ENCODE measurements at places on chromosomes 2 and 18. TPM values are rescaled to one million over a fixed set of nuclear protein-coding genes. Genes with fewer than 3 reads are reported as not detected.

GRCh38 chr2:147603447-147603846, 241.4 kb upstream of the ACVR2A start:
- no peak overlapping the region for H3K27ac ChIP-seq
- no peak for DNase-seq
- no peaks in the 10 kb centered on the region for H3K36me3 ChIP-seq
- H3K4me3 ChIP-seq, result no peak overlapping the region
- H3K4me1 ChIP-seq, result no peaks in the 10 kb centered on the region

The PLGLB1 gene
- total RNA-seq, result 1.1 TPM

The APCDD1 gene
- total RNA-seq, result 3.1 TPM

DNA sequence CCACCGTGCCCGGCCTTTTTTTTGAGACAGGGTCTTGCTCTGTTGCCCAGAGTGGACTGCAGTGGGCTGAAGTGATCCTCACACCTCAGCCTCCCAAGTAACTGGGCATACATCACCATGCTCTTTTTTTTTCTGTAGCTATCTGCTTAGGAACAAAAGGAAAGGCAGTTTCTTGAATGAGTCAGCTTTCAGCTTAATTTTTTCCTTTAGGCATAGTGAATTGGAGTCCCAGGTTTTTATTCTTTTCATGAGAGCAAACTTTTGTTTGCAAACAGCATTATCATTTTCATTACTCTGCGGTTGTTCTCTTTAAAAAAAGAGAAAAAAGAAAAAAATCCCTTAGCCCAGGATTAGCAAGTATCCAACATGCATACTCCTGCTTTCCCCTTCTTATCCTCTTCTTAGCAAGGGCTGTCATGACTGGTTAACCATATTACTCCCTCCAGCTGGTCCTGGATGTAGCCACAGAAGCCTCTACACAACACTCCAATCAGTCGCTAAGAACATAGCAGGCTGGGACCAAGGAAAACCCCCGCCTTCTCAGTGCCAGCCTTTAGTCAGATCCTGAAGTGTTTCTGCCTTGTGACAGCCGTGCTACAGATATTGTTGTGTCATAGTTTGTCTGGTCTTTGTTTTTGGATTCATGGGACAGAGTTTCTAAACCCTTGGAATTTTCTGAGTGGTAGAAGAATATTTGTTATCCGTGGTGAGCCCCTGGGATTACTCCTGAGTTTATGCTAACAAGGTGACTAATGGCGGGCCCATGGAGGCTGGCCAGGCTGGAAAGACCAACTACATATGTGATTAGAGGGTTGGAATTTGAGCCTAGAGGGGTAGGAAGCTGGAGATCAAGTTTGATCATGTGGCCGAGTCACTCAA, 23.3 kb upstream of the ST3GAL5 start:
- no peak overlapping the region for H3K27ac ChIP-seq
- no peak for DNase-seq
- no peaks in the 10 kb centered on the region for H3K4me1 ChIP-seq
- H3K36me3 ChIP-seq, result peaks cover 6% of the 10 kb centered on the region

The CRYGD gene
- total RNA-seq, result not detected

The SCRN3 gene
- total RNA-seq, result 21.1 TPM

GRCh38 chr2:19362755-19363473, 4.5 kb upstream of the OSR1 start:
- peak overlapping the region; percentile 86 for H3K4me3 ChIP-seq
- peaks cover 21% of the 10 kb centered on the region for H3K4me1 ChIP-seq
- H3K36me3 ChIP-seq, result no peaks in the 10 kb centered on the region

The TMEM247 gene
- not detected for total RNA-seq

The MTX2 gene
- 19.5 TPM for total RNA-seq

The FIGN gene
- total RNA-seq, result 14.0 TPM

The LBX2 gene
- total RNA-seq, result not detected

The BOLL gene
- not detected for total RNA-seq

The UNC80 gene
- 0.05 TPM for total RNA-seq

GRCh38 chr2:126876631-126877030, 22.1 kb upstream of the TEX51 start:
- no peaks in the 10 kb centered on the region for H3K4me1 ChIP-seq
- no peak for DNase-seq
- H3K27me3 ChIP-seq, result no peaks in the 10 kb centered on the region
- H3K27ac ChIP-seq, result no peak overlapping the region
- H3K36me3 ChIP-seq, result peaks cover 3% of the 10 kb centered on the region

The CCDC150 gene
- 12.4 TPM for total RNA-seq

The IMPA2 gene
- total RNA-seq, result 24.1 TPM

The KCNE4 gene
- 0.46 TPM for total RNA-seq

- H3K27me3 ChIP-seq, result no peaks in the 10 kb centered on the region
- no peaks in the 10 kb centered on the region for H3K36me3 ChIP-seq
- H3K27ac ChIP-seq, result no peak overlapping the region
Measured at GRCh38 chr2:11998218-11998617, 251.8 kb downstream of the LPIN1 start.

- no peaks in the 10 kb centered on the region for H3K27me3 ChIP-seq
- H3K36me3 ChIP-seq, result no peaks in the 10 kb centered on the region
- H3K27ac ChIP-seq, result no peak overlapping the region
- H3K4me3 ChIP-seq, result no peak overlapping the region
Measured at GRCh38 chr2:16156411-16156810, 216.1 kb downstream of the MYCN start.

The IHH gene
- not detected for total RNA-seq

DNA sequence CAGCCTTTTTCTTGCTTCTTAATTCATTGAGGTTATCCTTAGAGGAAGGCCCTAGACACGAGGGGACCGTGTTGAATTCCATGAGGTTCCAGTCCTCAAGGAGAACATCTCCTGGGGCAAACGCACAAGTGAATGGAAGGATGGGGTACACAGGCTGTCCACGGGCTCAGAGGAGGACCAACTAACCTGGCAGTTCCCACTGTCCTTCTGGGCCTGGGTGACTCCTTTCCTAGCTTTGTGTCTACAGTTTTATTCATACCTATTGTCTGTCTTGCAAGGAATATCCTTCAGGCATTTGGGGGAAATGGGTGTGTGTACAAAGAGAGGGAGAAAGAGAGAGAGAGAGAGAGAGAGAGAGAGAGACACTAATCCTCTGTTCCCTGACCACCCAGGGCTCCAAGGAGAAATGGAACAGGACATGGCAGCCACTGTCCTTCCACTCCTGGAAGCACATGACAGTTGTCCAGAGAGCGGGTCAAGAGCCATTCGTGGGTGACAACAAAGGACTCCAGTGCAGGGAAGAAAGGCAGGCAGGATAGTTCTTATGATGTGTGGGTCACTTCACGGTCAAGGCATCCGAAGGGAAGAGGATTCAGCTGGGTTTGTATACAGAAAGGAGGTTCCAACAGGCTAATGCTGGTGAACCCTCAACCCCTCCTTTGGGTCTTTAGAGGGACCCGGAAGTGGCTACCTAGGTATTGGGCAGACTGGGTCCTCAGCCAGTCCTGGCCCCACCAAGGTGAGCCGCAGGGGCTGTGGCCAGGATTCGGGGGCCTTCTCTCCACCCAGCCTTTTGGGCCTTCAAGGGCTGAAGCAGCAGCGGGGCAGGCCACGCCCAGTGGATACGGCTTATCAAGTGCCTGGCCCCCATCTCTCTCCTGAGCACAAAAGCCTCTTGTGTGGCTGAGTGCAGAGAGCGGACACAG, 150.6 kb downstream of the MYCN start:
- no peak overlapping the region for H3K4me3 ChIP-seq
- DNase-seq, result no peak
- peaks cover 8% of the 10 kb centered on the region for H3K27me3 ChIP-seq
- no peaks in the 10 kb centered on the region for H3K36me3 ChIP-seq
- no peak overlapping the region for H3K27ac ChIP-seq
- H3K4me1 ChIP-seq, result peaks cover 3% of the 10 kb centered on the region

DNA sequence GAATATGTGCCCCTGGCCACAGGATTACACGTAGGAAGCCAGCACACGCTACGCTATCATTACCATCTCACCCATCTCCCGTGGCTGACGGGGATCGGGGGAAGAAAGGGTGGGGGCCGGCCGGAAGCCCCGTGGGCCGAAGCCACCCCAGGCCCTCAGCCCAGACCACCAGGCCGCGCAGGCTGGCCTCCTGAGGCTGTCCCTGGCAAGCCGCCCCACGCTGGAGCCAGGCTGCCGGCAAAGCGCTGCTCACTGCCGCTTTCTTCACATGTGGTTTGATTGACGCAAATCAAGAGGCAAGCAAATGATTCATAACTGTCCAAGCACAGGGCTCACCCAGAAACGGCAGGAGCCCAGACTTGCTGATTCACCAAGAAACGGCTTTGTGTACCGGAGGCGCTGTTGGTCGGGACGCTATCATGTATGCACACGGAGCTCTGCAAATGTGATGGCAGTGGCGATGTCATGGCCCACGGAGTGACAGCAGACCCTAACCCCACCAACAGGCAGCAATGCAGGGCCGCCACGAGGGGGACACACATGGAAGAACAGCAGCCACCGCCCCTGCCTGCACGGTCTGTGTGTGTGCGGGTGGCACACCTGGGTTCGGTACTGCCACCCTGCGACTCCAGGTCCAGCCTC, 125.7 kb downstream of the HDAC4 start:
- H3K27ac ChIP-seq, result no peak overlapping the region
- no peak overlapping the region for H3K4me3 ChIP-seq
- no peaks in the 10 kb centered on the region for H3K36me3 ChIP-seq
- H3K27me3 ChIP-seq, result peaks cover 1% of the 10 kb centered on the region
- DNase-seq, result no peak

GRCh38 chr2:99615247-99615771, 125.5 kb upstream of the REV1 start:
- no peak overlapping the region for H3K4me3 ChIP-seq
- no peak for DNase-seq
- H3K27ac ChIP-seq, result no peak overlapping the region
- H3K36me3 ChIP-seq, result no peaks in the 10 kb centered on the region
- no peaks in the 10 kb centered on the region for H3K4me1 ChIP-seq
- H3K27me3 ChIP-seq, result no peaks in the 10 kb centered on the region

- DNase-seq, result no peak
- peaks cover 28% of the 10 kb centered on the region for H3K4me1 ChIP-seq
- H3K27me3 ChIP-seq, result peaks cover 6% of the 10 kb centered on the region
- peaks cover 4% of the 10 kb centered on the region for H3K36me3 ChIP-seq
Measured at GRCh38 chr2:20113986-20114938, 62.8 kb upstream of the LAPTM4A start.

DNA sequence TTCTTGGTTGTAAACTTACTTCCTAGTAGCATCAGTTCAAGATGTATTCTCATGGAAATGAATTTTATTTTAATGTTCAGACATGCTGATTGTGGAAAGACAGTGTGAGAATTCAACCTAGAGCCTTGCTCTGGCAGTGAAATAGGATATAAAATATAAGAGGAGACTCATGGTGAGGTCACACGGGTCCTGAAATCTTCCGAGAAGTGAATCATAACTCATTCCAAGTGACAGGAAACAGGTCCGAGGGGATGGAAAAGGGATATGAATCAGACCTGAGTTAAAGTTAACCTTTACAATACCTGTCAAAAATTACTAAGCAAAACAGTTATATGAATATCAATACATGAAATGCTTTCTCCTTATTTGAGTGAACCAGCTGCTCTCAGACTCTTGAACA, 185.2 kb upstream of the LRRTM1 start:
- H3K27ac ChIP-seq, result no peak overlapping the region
- H3K4me1 ChIP-seq, result no peaks in the 10 kb centered on the region
- no peaks in the 10 kb centered on the region for H3K36me3 ChIP-seq
- H3K4me3 ChIP-seq, result no peak overlapping the region

DNA sequence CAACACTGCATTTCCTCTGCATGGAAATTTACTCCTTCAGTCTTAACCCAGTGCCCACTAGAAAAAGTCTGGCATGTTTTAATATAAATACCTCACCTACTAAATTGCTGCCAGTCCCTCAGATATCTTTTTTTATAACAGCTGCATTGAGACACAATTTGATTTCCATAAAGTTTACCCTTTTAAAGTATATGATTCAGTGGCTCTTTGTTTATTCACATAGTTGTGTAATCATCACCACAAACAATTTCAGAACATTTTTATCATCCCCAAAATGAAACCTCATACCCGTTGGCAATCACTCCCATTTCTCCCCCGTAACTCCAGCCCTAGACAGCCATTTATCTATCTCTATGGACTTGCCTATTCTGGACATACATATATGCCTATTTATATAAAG, 17.0 kb upstream of the FRZB start:
- peaks cover 4% of the 10 kb centered on the region for H3K36me3 ChIP-seq
- DNase-seq, result no peak
- H3K4me3 ChIP-seq, result no peak overlapping the region
- H3K27me3 ChIP-seq, result peaks cover 2% of the 10 kb centered on the region
- H3K4me1 ChIP-seq, result peaks cover 7% of the 10 kb centered on the region

The OSR1 gene
- 0.26 TPM for total RNA-seq

DNA sequence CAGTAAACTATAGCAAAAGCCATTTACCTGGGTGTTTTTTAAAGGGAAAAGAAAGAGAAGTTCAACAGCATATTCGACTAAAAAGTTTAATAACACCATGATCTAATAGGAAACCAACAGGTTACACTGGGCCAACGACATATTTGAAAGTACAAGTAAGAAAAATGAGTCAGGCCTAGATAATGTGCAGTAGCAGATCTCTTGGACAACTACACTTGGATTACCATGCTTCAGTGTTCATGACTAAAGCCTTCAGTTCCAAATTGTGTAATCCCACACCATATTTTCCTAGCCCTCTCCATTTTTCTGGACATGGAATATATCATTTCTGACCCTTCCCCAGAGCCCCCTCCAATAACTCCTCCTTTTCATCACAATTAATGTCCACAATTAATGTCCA, 39.1 kb upstream of the FIGN start:
- H3K27me3 ChIP-seq, result peaks cover 1% of the 10 kb centered on the region
- no peak overlapping the region for H3K4me3 ChIP-seq
- no peak for DNase-seq
- no peak overlapping the region for H3K27ac ChIP-seq

GRCh38 chr2:213104903-213105202, 46.6 kb downstream of the IKZF2 start:
- H3K4me1 ChIP-seq, result peaks cover 6% of the 10 kb centered on the region
- no peak for DNase-seq
- no peaks in the 10 kb centered on the region for H3K27me3 ChIP-seq
- no peak overlapping the region for H3K27ac ChIP-seq
- no peaks in the 10 kb centered on the region for H3K36me3 ChIP-seq
- no peak overlapping the region for H3K4me3 ChIP-seq

GRCh38 chr2:28951910-28952835, 28.9 kb upstream of the TOGARAM2 start:
- H3K4me1 ChIP-seq, result no peaks in the 10 kb centered on the region
- no peak overlapping the region for H3K27ac ChIP-seq
- H3K27me3 ChIP-seq, result peaks cover 3% of the 10 kb centered on the region
- DNase-seq, result no peak
- peaks cover 19% of the 10 kb centered on the region for H3K36me3 ChIP-seq

GRCh38 chr18:35905436-35905835, 67.0 kb upstream of the RMP24 start:
- no peak overlapping the region for H3K27ac ChIP-seq
- H3K36me3 ChIP-seq, result no peaks in the 10 kb centered on the region
- H3K4me3 ChIP-seq, result no peak overlapping the region
- no peak for DNase-seq
- H3K4me1 ChIP-seq, result no peaks in the 10 kb centered on the region
- H3K27me3 ChIP-seq, result no peaks in the 10 kb centered on the region

The SEPTIN10 gene
- 69.8 TPM for total RNA-seq

Data from endothelial cell (in vitro differentiated cells).